Stimulated activated CD8-positive, alpha-beta memory T cell treated with anti-CD3 and anti-CD28 coated beads, Interleukin-15, amount 100 ng/mL, for 48 hours (primary cell): ENCODE measurements at places on chromosomes 16 and 17.

GRCh38 chr17:74703311-74703710 is 9.4 kb downstream of the CD300LF start:
- no peak for DNase-seq

DNA sequence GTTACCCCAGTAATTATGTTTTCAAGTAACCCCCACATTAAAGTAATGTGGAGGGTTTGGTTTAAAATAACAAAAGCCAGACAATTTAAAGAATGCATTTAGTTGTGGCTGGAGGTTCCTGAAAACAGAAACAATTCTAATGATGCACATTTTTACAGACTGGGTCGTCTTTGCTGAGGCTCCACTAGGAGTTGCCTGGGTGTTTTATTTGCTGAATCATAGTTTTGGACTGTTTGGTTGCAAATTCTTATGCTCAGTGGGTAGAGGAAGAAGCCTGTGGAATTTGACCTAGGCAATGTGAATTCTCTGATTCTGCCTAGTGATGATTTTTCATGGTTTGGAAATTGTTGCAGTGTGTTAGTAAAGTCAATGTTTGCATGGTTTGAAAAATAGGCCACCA is 16.3 kb downstream of the SHISA9 start:
- DNase-seq = no peak

DNA sequence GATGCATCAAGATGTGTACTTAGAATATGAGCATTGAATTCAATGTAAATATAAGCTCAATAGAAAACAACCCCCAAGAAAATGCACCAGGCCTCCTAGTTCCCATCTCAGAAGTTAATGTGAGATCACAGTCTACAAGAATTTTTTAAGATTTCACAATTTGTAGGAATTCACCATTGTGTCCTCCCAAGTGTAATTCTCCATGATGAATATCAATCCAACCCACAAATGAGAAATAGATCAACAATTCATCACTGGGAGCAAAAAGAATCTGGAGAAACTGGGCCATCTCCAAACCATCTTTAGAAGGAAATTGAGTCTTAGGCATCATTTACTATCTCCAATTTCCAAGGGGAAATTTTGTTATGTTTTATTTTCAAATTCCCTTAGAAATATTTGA is 310.5 kb upstream of the GOT2 start:
- no peak for DNase-seq

- no peak for DNase-seq
These were observed 102.3 kb downstream of the NPIPB11 start for GRCh38 chr16:29304251-29304650.

GRCh38 chr16:67673712-67674580 is 7.3 kb downstream of the C16orf86 start:
- DNase-seq = no peak
